Muscle of arm (tissue), 14 donors: ENCODE measurements at places on chromosomes 4 and X. TPM values are rescaled to one million over a fixed set of nuclear protein-coding genes. Genes with fewer than 3 reads are reported as not detected.

TRAPPC2 gene
- polyA plus RNA-seq: 11.1 TPM

PCDH10 gene
- 0.55 TPM for polyA plus RNA-seq

- no peak for DNase-seq
Measured at GRCh38 chr4:106238820-106239420, 77.1 kb downstream of the TBCK start.

GRCh38 chr4:180041576-180041975, 2201.6 kb upstream of the TENM3 start:
- DNase-seq: no peak

F11 gene
- not detected for polyA plus RNA-seq

GRCh38 chr4:78581618-78582017, 30.0 kb downstream of the ANXA3 start:
- no peak for DNase-seq

ODAPH gene
- polyA plus RNA-seq: not detected

GRCh38 chr4:36152735-36153134, 91.6 kb downstream of the ARAP2 start:
- DNase-seq: no peak
